ENCODE measurements at places on chromosomes 3 and 15. TPM values are rescaled to one million over a fixed set of nuclear protein-coding genes. Genes with fewer than 3 reads are reported as not detected.

Gene TMEM207
- total RNA-seq = not detected

DNA sequence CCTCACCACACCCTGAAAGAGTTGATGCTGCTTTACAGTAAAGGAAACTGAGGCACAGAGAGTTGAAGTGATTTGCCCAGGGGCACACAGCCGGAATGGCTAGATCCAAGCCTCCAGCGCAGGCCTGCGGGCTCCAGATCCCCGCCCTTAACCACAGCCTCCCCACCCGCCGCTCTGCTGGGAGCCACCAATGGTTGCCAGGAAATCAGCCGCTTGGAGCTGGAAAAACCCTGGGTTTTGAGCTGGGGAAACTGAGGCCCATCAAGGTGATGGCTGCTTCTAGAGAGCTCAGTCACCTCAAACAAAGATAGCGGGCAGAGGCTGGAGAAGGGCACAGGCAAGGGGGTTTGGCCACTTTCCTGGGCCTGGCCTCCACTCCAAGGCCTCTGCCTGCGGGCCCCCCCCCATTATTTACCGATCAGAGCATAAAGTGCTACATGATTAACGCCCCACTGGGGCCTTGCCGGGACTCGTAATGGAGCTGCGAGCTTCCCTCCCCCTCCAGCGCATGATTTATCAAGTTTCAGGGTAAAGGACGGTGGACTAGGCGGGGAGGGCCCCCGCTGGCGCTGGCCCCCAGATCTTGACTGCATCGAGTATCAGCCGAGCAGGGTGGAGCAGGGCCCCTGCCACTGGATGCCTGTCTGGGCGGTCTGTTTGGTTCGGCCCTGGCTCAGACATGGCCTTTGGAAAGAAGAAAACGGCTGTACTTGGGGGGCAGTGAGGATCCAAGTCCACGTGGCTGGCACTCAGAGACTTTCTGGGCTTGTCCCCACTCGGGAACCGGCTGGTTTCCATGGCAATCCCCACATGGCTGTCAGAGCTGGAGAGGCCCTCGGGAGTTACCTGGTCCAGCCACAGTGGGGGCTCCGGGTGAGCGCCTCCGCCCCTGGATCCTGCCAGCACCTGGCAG, 9.1 kb downstream of the PLXND1 start:
- DNase-seq = peak; percentile 55

DNA sequence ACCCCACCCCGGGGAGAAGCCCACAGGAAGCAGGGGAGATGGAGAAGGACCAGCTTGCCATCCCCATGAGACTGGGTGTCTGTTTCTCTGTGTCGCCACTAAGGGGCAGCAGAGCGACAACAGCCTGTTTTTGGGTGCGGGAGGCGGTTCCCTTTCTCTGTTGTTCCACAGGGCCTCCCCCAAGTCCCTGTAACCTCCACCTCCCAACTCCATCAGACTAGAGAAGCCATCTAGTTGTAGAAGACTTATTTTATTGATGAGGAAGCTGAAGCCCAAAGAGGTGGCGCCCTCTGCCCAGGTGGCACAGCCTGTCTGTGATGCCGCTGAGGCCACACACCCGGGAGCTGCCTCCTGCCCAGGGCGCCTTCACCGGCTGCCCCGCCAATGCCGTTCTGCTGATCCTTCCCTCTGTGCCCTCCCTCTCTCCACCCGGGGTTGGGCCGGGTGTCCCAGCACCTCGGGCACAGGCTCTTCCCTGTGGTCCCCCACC, 3.9 kb upstream of the CCDC9B start:
- DNase-seq = no peak

- DNase-seq = no peak
Observed at GRCh38 chr3:149487598-149488197, 13.2 kb downstream of the TM4SF4 start.

DNA sequence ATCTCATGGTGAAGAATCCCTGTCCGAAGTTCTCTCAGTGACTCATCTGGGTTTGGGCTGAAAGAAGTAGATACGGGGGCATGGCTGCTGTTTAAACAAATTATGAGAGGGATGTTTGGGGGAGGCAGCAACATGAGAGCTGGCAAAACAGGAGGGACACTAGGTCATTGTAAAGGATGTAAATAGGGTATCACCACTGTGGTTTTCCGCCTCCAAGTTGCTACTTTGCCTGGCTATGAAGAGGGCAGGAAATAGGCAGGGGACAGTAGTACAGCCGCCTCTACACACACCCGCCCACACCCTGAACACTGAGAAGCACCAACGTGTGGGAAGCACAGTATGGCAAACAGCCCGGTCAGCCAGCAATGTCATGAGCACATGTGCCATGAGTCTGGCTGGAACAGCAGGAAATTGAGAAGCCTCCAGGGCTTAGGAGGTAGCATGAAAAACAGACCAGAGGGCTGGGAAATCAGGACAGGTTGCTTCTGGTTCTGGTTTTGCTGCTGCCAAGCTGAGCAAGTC, 17.1 kb downstream of the HEXA start:
- no peak for DNase-seq

GRCh38 chr3:101383156-101383575, 62.8 kb upstream of the IMPG2 start:
- DNase-seq = peak; percentile 70

Gene MED12L
- 1.5 TPM for total RNA-seq

DNA sequence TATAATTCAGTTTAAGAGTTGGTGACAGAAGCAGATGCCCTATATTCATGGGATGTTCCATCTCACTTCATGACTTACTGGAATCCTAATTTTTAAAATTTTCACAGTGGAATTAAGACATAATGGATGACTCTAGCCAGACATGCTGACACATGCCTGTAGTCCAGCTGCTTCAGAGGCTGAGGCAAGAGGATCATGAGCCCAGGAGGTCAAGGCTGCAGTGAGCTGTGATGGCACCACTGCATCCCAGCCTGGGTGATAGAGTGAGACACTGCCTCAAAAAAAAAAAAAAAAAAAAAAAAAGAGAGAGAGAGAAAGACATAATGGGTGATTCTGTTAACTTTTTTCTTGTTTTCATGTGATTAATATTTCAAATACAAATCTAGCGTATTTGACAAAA, 123.6 kb downstream of the KLHL25 start:
- DNase-seq = no peak

Gene TRPM1
- 3.5 TPM for total RNA-seq

GRCh38 chr3:191020730-191021396, 158.4 kb upstream of the GMNC start:
- no peak for DNase-seq

- DNase-seq = peak; percentile 2
Observed at GRCh38 chr3:26018889-26019288, 229.0 kb downstream of the OXSM start.

GRCh38 chr3:196914866-196915265, 27.5 kb downstream of the NCBP2 start:
- DNase-seq = no peak

Measured in skin of body (tissue), 3 donors.